ENCODE measurements at places on chromosomes 1 and 21.

DNA sequence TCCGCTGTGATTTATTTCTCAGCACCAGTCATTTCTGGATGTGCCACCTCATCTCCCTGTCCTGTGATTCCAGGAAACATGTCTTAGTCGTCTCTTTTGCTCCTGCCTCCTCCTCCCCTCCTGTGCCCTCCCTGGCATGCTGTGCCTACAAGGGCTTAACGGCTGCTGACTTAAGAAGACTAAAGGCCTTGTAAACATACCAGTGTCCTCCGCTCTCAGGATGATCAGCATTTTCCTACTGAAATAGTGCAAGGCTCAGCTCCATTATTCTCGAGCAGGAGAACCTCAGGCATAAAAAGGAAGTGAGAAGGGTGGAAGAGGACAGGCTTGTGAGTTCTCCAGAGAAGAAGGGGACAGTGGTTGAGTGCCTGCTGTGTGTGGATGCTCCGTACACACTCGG lies 61.6 kb upstream of the RUNX3 start:
- no peak for DNase-seq

GRCh38 chr1:157959750-157960149 lies 33.7 kb upstream of the KIRREL1 start:
- DNase-seq: no peak

GRCh38 chr1:9904596-9904995 lies 5.5 kb downstream of the CTNNBIP1 start:
- DNase-seq: no peak

GRCh38 chr1:241992734-241993133 lies 6.2 kb downstream of the MAP1LC3C start:
- DNase-seq: no peak

DNA sequence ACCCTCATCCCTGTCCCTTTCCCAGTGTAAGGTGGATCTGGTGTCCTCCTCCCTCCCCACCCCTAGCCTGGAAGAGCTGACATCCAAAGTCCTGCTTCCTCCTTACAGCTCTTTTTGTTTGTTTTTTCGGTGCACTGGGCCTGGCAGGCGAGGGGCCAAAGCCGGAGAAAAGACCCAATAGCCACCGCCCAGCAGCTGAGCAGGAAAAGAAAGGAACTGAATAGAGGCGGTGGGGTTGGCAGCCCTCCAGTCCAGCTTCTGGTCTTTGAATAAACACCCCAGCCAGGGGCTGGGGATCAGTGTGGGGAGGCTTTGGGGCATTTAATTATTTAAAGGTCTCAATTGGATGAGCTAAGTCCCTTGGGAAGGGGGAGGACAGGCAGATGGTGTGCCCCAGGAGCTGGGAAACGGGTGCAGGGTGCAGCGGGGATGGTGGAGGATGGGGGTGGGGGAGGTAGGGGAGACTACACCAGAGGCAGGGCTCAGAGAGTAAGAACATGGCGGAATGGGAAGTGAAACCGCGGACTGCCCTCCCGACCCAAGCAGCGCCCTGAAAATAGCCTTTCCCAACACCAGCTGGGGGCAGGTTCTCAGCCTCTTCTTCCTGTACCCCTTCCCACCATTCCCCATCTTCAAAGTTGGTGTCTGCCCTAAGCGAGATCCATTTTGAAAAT lies 20.2 kb downstream of the BTG2 start:
- no peak for DNase-seq

GRCh38 chr1:77040826-77041225 lies 173.5 kb downstream of the ST6GALNAC5 start:
- DNase-seq: no peak

- no peak for DNase-seq
These were observed 70.5 kb upstream of the APOBEC4 start for GRCh38 chr1:183723571-183723970.

DNA sequence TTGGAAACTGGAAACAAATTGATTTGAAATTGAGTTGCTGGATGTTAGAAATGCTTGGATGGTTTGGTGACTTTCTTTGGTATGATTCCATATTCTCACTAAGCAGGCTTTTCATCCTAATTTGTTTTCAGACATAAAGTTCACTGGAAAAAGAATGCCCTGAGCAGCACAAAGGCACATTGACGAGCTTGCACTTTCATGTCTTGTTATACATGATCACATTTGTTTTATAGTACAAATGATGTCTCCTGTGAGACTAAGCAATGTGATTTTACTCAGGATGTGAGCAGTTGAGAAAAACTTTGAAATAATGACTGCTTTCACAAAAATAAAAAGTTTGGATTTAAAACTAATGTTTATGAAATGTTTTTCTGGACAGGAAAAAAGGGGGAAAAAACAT lies 63.6 kb downstream of the KCNT2 start:
- no peak for DNase-seq

- no peak for DNase-seq
These were observed 94.2 kb downstream of the DISC1 start for GRCh38 chr1:231720652-231721325.

DNA sequence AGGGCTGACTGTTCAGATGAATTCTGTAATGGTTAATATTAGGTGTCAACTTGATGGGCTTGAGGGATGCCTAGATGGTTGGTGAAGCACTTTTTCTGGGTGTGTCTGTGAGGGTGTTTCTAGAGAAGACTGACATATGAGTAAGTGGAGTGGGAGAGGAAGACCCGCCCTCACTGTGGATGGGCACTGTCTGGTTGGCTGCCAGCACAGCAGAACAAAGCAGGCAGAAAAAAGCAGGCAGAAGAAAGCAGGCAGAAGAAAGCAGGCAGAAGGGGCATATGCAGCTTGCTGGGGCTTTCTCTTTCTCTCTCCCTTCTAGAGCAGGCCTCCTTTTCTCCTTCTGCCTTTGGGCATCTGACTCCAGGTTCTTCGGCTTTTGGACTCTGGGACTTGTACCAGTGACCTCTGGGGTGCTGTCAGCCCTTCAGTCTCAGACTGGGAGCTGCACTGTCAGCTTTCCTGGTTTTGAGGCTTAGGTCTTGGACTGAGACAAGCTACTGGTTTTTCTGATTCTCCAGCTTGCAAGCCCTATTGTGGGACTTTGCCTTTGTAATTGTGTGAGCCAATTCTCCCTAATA lies 42.9 kb upstream of the CD2 start:
- DNase-seq: no peak

DNA sequence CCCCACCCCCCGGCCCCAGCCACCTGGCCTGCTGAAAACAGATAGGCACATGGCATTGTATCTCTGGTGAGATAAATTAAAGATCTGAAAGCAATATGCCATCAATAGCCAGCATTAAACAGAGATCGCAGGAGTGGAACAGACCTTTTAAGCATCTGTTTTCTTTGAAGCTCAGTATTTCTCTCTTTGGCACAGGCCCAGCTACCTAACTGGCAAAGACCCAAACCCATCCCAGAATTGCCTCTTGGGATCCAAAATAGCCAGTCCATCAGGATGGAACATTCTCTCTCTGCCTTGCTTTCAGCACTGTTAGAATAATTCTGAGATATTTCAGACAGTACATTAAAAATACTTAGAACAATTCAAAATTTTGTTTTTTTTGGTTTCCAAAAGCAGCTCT lies 46.0 kb downstream of the KCNJ6 start:
- no peak for DNase-seq

DNA sequence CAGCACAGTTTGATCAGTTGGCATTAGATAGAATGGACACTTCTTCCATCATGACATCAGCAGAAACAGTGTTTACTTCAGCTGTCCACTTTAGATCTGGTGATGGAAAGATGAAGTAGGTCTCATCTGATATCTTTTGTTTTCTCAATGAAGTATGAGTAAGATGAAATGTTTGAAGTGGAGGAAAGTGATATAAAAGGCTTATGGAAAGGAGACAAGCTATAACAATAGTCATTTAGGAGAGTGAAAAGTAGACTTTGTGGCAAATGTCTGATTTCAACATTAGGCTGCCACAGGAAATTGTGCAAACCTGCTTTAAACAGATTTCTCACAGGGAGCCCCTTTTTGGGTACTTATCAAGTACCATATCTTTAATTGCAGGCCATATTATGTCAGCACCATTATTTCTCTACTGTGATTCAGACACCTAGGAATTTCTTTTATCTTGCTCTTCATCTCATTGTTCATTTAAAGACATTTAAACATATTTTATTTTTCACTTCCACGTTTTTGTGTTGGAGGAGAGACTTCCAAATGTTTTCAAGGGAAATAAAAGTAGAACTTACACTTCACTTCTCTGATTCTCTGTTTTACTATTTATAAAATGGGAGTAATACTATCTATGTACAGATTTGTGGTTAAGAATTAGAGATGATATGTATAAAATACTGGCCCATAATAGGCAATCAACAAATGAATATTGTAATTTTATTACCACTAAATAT lies 18.1 kb downstream of the PDC start:
- no peak for DNase-seq

DNA sequence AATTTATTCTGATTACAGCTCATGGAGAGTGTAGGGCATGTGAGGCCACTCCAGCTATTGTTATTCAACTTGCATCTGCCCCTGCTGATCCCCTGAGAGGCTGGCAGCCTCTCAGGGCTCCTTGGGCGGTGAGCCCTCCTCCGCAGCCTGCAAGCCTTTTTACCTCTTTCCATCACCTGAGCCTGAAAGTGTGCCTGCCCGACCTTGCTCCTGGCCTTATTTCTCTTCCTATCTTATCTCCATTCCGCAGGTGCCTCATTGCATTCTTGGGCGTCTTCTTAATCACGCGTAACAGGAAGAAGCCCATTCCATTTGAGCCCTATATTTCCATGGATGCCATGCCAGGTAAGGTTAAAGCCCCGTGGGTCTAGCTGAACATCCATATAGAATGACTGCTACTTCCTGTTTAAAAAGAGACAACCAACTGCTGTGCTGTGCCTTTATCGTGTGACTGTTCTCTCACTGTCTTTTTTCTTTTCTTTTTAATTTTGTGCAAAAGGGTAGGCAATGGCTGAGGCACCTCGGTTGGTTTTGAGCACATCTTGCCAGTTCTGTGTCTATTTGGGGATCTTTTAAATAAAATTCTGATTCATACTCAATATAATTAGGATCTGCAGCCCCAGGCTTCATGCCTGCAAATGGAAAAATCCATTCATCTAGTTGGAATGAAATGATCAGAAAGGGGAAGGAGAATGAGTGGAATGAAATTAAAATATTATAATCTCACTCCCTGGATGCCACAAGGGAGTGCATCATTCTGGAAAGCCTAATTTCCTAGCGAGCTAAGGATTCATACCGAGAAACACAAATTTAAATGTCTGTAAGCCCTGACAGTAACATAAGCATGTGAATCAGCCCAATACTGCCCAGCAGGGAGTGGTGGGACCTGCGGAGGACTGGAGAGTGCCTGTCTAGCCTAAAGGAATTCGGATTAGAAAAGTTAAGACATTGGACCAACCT lies 38.6 kb upstream of the RCAN3 start:
- DNase-seq: no peak

DNA sequence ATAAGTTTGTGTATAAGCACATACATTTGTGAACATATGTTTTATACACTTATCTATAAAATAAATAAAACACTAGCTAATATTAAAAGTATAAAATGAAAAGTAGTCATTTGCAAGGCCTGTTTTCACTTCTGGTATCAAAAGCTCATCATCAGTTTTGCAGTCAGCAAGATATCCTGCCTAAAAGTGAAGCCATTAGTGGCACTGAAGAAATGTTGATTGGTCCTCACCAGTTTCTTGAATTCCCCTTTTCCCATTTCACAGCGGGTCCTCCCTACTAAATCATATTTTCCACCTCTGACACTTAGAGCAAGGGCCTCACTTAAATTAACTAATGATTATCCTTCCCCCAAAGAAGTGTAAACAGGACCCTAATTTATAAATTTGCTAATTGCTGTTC lies 6.7 kb downstream of the TBX15 start:
- no peak for DNase-seq

DNA sequence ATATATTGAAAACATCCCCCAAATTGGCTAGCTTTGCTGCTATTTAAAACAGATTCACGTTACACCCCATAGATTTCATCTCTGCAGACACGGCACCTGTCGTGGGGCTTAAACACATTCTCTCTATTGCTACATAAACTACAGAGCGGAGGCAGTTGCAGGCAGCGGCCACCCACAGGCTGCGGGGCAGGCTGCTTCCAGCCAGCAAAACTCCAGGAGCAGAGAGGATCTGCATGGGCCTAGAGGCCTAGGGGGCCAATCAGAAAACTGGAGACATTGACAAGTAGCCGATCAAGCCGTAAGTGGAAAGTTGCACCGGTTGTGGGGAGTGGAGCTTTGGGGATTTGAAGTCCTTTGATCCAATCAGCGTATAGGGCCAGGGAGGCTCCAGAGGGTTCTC lies 129.0 kb upstream of the KLHDC7A start:
- no peak for DNase-seq
